ENCODE measurements at places on chromosomes 5 and 9.
A peak's percentile ranks its signal among the peaks of the same experiment; 100 is the strongest.

- no peak for DNase-seq
Measured at GRCh38 chr9:97425973-97426336, 14.1 kb downstream of the TDRD7 start.

GRCh38 chr5:36584009-36584875 lies 22.2 kb upstream of the SLC1A3 start:
- no peak for DNase-seq

- DNase-seq = no peak
Measured at GRCh38 chr5:61620699-61621182, 288.7 kb downstream of the ZSWIM6 start.

GRCh38 chr5:16864631-16865131 lies 71.4 kb downstream of the MYO10 start:
- no peak for DNase-seq

DNA sequence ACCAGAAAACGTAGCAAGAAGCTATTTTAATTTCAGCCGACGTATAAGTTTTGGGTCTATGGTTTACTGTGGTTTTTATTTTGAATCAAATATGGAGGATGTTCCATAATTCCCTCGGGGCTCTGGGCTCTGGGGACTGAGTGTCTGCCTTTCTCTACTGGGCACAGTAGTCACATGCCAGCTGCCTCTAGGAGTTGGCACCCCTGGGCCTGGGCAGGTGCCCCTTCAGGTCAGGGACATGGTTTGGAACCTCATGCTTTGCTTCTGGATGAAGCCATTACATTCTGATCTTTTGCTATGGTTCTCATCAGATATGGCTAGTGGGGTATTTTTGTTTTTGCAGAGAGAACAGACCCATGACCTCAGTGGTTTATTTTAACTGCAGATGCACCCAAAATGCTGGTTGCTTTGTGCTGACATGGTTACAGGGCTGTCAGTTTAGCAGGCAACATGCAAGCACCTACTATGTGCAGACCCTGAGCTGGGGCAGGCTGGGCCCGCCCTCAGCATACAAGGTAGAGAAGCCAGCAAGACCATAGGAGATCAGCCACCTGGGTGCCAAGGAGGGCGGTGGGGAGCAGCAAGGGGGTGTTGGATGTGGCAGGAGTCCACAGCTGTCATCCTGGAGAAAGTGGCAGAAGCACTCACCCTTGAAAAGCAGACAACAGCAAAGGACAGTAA lies 54.5 kb upstream of the PSD2 start:
- DNase-seq = no peak

- DNase-seq = no peak
Measured at GRCh38 chr5:142670804-142671203, 15.1 kb downstream of the FGF1 start.

DNA sequence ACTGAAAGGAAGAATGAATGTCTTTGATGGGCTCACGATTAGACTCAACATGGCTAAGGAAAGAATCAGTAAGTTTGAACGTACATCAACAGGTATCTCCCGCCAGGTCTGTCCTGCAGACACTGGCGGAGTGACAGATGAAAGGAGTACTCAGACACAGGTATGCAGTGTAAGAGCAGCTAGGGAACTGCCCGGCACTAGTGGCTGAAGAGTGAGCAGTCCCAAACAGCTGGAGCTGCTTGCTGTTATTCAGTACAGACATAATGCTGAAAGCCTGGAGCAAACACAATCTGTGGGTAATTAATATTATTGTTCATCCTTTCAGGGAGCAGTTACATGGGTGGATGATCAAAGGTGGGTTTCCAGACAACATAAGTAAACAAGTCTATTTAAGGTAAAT lies 835.5 kb downstream of the TLE4 start:
- no peak for DNase-seq

GRCh38 chr5:76256116-76256889 lies 146.8 kb upstream of the IQGAP2 start:
- DNase-seq = peak; percentile 33

DNA sequence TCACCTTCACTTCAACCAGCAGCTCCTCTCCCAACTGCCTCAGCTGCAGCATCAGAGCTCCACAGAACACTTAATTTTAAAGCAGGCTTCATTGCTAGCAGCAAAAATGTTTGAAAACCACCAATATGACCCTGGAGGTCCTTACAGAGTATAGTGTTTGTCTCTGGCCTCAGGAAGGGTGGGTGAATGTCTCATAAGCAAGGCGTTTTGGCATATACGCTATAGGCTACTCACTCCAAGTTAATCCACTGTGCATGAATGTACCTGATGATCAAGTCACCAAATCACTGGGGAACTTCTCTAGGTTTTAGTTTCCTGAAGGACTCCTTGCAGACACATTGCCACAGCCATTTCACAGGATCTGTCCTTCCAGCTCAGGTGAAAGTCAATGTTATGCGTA lies 125.3 kb downstream of the GABBR2 start:
- DNase-seq = no peak

DNA sequence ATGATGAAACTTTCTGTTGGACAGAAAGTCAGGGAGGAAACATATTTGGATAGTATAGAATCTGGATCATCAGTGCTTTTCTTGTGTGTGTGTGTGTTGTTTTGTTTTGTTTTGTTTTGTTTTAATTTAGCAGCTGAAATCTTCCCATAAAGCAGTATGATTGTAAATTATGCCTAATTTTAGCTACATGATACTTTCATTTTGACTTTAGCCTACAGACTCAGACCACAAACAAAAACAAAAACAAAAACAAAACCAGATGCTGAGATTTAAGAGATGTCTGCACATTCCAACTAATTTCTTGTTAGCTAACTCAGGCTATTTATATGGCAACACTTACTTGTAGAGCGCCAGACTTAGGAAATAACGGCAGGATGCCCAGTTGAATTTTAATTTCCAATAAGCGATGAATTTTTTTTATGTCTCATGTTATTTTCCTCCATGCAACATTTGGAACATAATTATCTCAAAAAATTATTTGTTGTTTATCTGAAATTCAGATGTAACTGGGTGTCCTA lies 119.5 kb upstream of the TRPC7 start:
- DNase-seq = no peak

GRCh38 chr5:2125901-2126265 lies 243.2 kb upstream of the IRX4 start:
- no peak for DNase-seq

GRCh38 chr9:20307621-20308020 lies 314.7 kb downstream of the MLLT3 start:
- DNase-seq = no peak

- no peak for DNase-seq
Measured at GRCh38 chr9:86563936-86564335, 209.7 kb upstream of the TUT7 start.

DNA sequence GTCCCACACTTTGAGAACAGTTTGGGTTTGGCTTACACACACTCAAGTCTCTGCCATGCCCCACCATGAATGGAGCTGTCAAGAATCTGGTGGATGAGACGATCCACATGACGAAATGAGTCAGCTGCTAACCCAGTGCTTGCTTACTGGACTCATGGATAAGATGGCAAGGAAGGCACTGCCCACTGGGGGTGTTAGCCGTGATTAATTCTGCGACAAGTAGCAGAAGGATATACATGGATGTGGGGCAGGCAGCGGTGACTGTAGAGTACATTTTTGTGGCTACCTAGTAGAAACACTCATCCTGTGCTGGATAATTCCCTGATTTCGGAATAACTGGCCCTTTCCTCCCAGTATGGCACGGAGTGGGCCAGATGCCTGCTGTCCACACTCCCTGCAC lies 77.5 kb downstream of the SPATA31C2 start:
- DNase-seq = no peak

GRCh38 chr5:135271533-135272310 lies 127.3 kb downstream of the MACROH2A1 start:
- no peak for DNase-seq
